ENCODE measurements at places on chromosomes 5 and 9.

- DNase-seq: peak; percentile 28
Observed at GRCh38 chr5:115180165-115180709, 10.5 kb upstream of the TRIM36 start.

GRCh38 chr5:81657386-81657785, 93.5 kb downstream of the SSBP2 start:
- no peak for DNase-seq

GRCh38 chr5:136526791-136527190, 161.4 kb upstream of the TRPC7 start:
- DNase-seq: no peak

DNA sequence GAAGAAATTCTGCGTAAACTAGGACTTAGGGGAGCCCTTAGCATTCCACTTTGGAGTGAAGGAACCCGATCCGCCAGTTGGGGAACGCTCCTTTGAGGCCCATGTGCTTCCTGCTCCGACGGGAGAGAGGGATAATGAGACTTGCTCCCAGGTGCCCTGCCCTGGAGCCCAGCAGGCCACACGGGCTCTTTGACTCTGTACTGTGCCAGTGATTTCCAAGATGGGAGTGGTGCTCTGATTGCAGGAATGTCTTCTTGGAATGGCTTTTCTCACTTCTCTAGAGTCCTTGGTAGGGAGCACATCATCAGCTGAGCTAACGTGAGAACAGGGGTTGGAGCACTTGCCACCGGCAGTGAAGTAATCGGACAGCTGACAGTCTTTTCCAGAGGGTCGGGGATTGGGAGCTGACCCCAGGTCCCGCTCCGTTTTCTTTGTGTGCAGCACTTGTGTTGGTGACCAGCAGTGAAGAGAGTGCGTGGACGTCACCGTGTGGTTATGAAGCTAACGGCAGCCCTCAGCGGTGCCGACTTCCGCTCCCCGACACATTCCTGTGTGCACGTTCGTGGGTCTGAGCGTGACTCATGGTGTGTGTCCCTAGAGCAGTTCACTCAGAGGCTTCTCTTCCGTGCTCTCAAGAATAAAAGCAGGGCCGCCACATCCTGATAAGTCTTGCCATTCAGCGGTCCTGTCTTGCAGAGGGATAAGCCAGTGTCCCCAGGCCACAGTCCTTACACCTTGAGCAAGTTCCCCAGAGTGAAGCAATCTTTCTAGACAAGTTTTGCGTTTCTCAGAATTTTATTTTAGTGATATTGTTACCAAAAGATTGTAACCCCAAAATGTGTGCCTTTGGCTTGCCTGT, 25.6 kb downstream of the ABL1 start:
- peak; percentile 98 for DNase-seq

GRCh38 chr5:168592014-168592368, 12.8 kb upstream of the PANK3 start:
- DNase-seq: peak; percentile 46

Measured in fibroblast of skin of right biceps (primary cell).